ENCODE measurements at places on chromosomes 3 and 15.

- no peak for DNase-seq
Measured at GRCh38 chr3:169748670-169749069, 16.2 kb downstream of the TERC start.

- DNase-seq: no peak
Measured at GRCh38 chr15:71559616-71560015, 250.7 kb upstream of the NR2E3 start.

GRCh38 chr15:58864602-58865424, 68.7 kb downstream of the SLTM start:
- DNase-seq: no peak

- no peak for DNase-seq
Measured at GRCh38 chr15:31400222-31400927, 73.7 kb downstream of the KLF13 start.

- DNase-seq: no peak
Measured at GRCh38 chr3:57421336-57421735, 122.8 kb downstream of the DNAH12 start.

Measured in activated naive CD4-positive, alpha-beta T cell (primary cell).